ENCODE measurements at places on chromosomes 4 and X.
A peak's percentile ranks its signal among the peaks of the same experiment; 100 is the strongest.

- no peak for DNase-seq
These were observed 194.8 kb downstream of the AFF2 start for GRCh38 chrX:148695255-148695654.

GRCh38 chr4:8908206-8908893 lies 36.7 kb upstream of the HMX1 start:
- DNase-seq = no peak

GRCh38 chr4:5220028-5220427 lies 168.7 kb downstream of the STK32B start:
- peak; percentile 24 for DNase-seq

- DNase-seq = no peak
These were observed 172.6 kb downstream of the RBM46 start for GRCh38 chr4:154953691-154954090.

DNA sequence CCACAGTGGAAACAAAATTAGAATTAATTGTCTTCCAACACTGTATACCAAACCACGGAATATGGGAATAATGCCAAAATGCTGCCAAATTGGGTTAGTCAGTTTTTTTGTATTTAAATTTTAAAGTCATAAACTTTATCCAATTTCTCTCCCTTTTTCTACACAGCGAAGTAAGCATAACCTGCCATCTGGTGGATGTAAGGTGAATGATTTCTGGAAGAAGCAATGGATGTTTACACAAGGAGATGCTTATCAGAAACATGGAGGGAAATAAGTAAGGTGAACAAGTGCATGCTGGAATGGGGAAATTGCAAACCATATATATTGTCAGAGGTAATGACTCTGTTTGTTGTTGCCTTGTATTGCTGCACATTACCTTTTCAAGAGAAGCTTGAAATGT lies 691.9 kb downstream of the TECRL start:
- DNase-seq = no peak

DNA sequence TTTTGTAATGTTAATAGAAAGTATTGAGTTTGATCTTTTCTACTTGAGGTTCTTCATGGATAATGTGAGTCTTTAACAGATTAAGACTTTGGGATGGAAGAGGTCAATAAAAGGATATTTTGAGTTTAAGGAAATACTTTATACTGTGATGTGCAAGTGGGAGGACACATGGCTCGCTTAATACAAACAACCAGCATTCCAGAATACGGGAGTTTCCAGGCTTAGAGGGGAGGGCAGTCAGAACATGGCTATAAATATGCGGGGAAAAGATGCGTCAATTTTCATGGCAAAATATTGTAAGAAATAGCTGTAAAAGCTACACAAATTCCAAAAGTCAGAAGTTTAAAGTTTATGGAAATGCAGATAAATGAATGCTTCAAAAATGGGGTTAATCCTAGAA lies 192.3 kb downstream of the AASDH start:
- no peak for DNase-seq

DNA sequence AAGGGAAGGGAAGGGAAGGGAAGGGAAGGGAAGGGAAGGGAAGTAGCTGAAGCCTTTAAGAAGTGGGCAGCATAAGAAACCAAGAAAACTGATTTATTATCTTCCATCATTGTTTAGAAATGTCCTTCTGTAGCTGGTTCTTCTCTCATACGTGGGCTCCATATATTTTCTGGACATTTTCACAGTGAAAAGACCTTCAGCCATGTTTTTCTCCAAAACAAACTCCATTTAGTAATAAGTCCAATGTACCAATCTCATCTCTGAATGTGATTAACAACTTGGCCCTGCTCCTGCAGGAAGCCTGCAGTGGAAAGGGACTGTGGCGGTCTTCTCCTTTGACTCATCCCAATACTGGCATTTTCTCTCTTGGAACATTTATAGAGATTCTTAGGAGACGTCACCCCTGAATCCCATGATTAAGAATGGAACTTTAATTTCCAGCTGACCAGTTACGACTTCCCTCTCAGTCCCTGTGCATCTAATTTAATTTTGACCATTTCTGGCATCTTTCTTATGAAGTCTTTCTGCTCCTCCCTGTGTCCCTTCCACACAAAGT lies 96.6 kb upstream of the GUCY1A1 start:
- no peak for DNase-seq

DNA sequence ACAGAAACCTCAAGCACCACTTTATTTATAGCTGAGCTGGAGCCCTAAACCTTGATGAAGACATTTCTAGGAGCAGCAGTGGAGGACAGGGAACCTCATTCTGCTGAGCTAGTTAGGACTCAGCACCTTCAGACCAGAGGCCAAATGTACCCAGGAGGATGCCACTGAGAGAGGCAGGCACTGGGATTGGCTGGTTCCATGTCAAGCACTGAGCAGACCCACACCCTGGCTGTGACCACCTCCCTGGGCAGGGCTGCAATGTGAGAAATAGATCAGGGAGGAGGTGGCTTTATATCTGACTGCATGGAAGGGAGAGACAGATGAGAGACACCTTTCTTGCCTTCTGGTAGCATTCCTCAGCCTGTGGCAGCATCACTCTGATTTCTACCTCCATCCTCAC lies 304.6 kb downstream of the STK32B start:
- DNase-seq = no peak

DNA sequence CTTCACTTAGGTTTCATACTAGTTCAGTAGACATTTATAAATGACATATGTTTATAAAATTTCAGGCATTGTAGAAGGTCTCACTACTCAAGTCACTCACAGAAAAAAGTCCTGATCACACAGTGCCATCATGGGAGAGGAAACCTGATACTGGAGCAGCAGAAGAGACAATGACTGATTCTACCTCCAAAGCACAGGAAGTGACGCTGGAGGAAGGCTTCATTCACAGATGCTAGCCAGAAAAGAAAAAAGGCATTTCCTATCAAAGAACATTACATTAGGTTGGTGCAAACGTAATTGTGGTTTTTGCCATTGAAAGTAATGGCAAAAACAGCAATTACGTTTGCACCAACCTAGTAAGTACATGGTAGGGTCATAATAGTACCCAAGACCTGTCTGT lies 79.5 kb downstream of the RASGEF1B start:
- DNase-seq = no peak

Data from NCI-H1048 (cell line).